Stimulated activated naive CD4-positive, alpha-beta T cell treated with Interleukin-2 at 50 U/mL for 16 hours (primary cell): ENCODE measurements at places on chromosomes 2 and 18.

GRCh38 chr18:35186291-35187034 lies 54.4 kb upstream of the ZNF397 start:
- DNase-seq = no peak

- DNase-seq = no peak
These were observed 68.1 kb upstream of the TMEM247 start for GRCh38 chr2:46411245-46411641.

DNA sequence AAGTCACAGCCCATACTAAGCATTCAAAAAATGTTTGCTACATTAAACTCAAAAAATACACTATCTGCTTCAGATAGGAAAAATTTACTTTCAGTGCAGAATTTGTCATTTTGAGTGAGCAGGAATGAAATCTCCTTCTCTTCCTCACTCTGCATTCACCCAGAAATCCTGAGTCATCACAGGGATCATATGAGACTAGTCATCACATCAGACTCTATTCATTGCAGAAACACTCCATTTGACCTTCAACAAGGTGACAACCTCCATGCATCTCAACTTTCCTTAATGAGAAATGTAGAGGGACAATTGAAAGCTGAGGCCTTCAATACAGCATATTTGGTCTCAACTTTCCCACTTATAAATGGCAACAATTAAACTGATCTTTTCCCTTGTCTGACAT lies 130.4 kb upstream of the CYP26B1 start:
- DNase-seq = no peak

DNA sequence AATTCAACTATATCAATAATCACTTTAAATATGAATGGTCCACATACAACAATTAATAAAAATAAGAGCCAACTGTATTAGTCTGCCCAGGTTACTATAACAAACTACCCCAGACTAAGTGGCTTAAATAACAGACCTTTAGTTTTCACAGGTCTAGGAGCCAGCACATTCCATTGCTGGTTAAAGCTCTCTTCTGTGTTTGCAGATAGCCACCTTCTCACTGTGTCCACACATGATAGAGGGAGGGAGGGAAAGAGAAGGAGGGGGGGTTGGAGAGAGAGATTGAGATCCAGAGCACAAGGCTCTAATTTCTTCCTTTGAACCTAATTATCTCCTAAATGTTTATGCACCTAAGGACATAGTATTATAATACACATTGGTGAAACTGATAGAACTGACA lies 267.8 kb upstream of the NXPH2 start:
- no peak for DNase-seq

DNA sequence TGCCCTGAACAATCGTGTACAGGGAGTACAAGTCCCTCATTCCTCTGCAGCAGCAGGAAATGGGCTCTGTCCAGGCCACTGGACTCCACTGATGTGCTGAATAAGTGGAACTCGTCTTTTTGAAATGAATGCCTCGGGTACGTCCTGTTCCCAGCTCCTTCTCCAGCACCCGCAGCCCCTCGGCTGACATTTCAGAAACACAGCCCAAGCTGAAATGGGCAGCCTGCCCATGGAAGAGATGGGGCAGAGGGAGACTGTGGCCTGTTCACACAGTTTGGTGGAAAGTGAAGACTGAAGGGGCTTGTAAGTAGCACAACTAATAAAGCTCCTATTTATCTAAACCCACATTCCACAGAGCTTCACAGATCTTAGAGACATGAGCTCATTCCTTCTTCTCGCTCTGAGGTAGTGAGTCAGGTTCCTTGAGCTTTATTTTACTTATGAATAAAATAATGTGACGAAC lies 498.6 kb downstream of the TXNL1 start:
- no peak for DNase-seq

- no peak for DNase-seq
These were observed 28.8 kb upstream of the GPR55 start for GRCh38 chr2:230953845-230954244.

GRCh38 chr18:35457140-35457704 lies 40.5 kb downstream of the INO80C start:
- DNase-seq = no peak

- DNase-seq = no peak
These were observed 13.0 kb upstream of the RALB start for GRCh38 chr2:120239488-120240287.

DNA sequence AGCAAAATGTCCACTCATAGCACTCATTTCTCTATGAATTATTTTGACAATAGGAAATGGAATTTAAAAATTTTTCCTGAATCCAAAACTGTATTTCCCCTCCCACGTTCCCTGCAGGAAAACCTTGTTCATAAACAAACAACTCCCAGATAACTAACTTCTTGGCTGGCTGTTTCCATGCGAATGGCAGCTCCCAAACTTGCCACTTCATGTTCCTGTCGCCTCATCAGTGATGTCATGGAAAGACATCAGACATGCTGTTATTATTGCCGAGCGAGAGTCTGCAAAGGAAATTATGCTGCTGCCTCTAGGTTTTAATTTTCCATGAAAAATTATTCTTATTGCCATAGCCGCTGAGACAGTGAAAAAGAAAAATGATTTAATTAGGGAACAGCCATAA lies 117.0 kb upstream of the RIOK3 start:
- DNase-seq = no peak

GRCh38 chr2:214651451-214651850 lies 158.0 kb downstream of the BARD1 start:
- no peak for DNase-seq

DNA sequence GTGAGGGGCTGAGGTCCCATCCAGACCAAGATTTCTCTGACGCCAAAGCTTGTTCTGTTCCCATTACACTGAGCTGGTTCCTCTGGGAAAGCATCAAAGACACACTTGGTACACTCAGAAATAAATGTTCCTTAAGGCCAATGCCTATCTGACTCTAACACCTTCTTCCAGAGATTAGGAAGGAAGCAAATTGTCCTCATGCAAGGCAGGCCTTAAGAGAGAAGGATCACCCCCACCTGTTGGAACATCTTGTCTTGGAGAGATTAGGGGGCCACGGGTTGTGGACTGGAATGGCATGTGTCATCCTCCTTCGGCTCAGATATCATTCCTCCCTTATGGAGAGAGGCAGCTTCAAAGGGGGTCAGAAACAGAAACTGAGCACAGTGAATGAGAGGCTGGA lies 100.2 kb downstream of the ANKRD44 start:
- no peak for DNase-seq

- no peak for DNase-seq
These were observed 378.0 kb downstream of the GRB14 start for GRCh38 chr2:164243315-164243714.

DNA sequence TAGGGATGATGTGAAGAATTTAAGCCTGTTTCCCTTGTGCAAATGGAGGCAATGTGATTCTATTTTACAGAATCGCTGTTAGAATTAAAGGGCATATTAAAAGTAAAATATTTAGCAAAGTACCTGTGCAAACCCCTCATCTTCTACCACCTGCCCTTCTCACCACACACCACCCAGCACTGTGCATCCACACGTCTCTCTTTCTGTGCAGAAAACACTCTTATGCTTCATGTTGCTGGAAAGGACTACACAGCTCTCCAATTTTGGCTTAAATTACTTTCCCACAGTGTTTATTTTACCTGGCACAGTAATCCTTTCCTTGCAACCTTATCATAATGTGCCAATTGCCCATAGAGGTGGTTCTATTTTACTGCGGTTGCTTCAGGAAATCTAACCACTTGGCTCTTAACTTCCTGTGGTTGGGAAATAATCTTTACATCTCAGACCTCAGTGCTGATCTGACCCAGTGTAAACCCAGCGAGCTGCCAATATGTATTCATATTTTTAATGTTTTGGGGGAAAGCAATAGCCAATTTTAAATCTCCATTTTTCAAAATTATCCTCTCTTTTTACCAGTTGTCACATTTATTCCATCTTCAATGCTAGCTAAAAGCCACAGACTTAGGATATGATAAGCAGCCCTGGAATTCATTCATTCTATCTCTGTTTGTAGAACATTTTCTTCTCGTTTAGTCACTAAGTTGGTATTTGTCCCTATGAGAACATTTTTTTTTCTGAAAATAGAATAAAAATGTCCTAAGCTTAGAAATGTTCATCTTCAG lies 250.9 kb downstream of the DSEL start:
- DNase-seq = no peak

- DNase-seq = no peak
These were observed 28.4 kb downstream of the FAM228A start for GRCh38 chr2:24203029-24203786.

DNA sequence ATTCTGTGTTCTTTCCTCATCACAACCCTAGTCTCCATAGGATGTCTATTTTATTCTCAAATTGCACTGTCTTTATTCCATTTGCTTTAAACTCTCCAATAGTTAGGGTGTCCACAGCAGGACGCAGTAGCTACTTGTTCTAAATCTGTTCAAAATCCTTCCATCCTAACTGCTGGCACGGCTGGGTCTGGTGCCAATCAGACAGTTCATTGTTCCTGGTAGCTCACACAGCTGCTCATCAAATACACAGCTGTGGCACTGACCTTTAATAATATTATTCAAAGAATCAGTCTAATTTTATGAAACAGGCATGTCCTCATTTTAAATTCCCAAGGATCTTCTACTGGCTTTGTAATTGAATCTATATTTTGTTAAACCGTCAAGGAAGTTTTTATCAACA lies 59.7 kb upstream of the TMEFF2 start:
- DNase-seq = no peak

GRCh38 chr2:200405599-200406298 lies 99.3 kb downstream of the SPATS2L start:
- DNase-seq = no peak

DNA sequence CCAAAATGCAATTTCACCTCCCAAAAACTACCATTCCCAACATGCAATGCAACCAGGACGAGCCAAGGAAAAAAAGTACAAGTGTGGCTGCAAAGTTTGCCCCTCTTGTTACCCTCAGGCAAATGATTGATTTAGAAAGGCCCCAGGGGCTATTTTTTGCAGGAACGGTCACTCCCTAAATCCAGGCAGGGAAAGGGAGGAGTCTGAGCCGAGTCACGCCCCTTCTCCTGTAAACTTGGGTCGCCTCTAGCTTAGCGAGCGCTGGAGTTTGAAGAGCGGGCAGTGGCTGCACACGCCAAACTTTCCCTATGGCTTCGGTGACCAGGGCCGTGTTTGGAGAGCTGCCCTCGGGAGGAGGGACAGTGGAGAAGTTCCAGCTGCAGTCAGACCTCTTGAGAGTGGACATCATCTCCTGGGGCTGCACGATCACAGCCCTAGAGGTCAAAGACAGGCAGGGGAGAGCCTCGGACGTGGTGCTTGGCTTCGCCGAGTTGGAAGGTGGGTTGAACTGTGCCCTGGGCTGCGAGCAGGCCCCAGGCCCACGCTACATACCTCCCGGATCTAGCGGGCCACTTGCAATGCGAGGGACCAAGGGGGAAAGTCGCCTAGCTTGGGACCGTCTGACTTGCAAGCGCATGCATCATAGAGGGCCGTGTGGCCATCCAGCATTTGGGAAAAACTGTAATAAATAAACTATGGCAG lies at the start of gene GALM:
TSS of gene GALM (plus strand) at position 261 of the 702 bp plus-strand sequence. CDS start at position 309, 48 bp downstream.
- DNase-seq = peak; percentile 61

DNA sequence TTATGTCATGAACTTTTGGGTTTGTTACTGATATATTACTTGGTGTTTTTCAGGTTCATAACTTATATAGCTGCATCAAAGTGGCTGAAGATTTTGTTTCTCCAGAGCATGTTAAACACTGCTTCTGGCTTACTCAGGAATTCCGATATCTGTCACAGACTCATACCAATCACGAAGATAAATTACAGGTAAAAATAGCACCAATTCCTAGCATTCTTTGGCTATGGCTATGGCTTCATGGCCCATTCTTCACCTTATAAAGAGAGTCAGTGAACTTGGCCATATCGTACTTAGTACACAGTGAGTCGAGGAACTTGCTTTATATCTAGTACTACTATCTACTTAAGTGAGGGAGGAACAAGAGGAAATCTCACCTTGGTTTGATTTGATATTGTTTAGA lies 49.9 kb downstream of the KDM3A start:
- DNase-seq = no peak

DNA sequence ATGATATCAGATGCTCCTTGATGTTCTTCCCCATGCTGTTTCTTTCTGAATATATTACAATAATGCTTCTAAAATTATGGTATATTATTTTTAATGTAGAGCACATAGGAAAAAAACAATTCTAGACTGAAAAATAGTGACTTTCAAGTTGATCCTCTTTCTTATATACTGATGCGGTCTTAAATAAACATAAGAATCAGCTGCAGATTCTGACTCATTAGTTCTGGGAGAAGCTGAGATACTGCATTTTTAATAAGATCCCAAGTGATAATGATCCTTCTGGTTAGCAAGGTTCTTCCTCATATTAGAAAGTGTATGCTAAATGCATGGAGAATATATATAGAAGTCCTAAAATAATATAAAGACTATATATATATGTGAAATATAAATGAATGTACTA lies 124.9 kb downstream of the XIRP2 start:
- no peak for DNase-seq

DNA sequence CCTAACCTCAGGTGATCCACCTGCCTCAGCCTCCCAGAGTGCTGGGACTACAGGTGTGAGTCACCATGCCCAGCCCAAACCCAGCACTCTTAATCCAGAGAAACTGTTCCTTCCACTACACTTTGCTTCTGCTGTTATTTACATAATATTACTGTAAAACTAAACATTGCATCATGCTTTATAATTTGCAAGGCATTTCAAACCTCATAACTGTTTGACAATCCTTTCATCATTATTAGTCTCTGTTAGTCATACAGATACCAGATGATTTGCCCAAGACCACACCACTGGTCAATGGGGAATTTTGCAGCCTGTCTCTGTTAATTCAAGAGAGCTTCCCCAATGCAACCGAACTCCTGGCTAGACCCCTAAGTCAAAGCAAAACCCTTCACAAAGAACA lies 338.3 kb downstream of the ALK start:
- DNase-seq = no peak

DNA sequence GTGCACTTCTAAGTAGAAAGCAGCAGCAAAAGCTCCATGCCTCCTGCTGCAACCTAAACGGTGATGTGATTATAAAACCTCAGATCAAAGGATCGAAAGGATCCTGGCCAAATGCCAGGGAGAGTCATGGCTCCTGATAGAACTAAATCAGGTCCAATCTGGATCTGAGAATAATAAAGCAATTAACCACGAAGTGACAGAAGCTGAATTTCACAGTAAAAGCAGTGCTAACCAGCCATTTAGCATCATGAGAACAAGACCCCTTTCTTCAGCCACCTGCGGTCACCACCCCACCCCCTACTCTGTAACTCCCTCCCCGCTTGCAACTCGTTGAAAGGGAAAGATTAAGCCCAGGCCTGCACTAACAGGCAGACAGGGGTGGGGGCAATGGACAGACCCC lies 748.7 kb downstream of the BCL11A start:
- no peak for DNase-seq

GRCh38 chr2:128299628-128300027 lies 19.0 kb downstream of the HS6ST1 start:
- DNase-seq = no peak
